ENCODE measurements at places on chromosomes 1 and 21.
A peak's percentile ranks its signal among the peaks of the same experiment; 100 is the strongest.

DNA sequence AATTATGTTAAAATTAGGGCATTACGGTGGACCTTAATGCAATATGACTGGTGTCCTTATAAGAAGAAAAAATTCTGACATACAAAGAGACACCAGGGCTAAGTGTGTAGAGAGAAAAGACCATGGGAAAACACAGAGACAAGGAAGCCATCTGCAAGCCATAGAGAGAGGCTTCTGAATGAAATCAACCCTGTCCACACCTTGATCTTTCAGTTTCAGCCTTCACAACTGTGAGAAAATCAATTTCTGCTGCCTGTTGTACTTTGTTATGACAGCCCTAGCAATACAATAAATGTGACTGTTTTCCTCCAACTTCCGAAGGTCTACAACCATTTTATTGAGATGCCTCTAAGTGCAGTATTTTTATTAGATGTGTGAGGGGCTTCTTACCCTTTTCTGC is 1407.2 kb downstream of the MRPL39 start:
- DNase-seq, result no peak

DNA sequence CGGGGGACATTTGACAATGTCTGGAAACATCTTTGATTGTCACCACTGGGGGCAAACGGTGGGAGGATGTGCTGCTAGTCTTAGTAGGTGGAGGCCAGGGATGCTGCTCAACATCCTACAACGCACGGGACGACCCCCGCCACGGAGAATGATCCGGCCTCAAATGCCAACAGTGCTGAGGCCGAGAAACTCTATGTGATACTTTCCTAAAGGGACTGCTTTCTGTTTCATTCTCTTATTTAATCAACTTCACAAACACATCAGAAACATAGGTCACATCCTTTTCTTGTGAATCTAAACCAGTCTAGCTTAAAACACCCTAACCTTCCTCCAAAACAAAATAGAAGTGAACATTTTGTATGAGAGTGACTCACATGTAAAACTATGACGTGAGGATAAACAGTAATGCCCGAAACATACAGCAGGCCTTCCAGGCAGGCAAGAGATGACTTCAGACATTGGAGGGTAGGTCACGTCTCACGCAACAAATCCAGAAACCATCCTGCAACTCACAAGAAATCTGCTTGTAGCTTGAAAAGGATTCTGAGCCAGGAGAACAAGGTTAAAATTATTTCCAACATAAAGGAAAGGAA is 37.2 kb upstream of the ETS2 start:
- peak; percentile 84 for DNase-seq

DNA sequence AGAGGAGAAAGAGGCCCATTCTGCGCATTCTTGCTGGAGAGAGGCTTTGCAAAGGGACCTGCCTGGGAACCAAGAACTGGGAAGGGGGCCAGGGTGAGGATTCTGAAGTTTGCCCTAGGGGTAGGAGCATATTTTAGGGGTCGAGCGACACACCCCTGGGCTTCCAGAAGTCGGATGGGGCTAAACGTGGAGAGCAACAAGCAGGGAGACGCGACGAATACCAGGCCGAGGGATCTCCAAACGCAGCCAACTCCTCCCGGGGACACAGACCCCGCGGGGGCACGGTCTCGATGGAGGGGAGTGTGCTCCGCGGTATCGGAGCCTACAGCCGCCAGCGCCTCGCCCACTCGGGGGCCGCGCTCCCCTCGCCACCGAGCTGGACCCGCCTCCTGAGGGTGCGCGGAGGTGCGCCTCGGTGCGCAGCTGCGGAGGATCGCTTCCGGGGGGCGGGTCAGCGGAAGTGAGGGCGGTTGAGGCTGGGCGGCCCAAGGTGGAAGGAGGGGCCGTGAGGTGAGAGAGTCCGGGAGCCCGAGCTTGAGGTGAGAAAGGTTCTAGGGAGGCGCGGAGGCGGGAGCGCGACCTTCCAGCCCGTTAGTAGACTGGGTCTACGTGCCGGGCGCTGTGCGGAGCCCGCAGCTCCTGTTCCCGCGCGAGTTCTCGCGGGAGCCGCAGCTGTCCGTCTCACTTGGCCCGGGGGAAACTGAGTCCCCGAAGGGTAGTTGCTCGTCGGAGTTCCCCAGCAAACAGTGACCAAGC is at the start of gene MTFR1L:
Gene MTFR1L (plus strand): TSS at position 464 of the 756 bp plus-strand sequence. CDS start 3,151 bp downstream, outside the sequence.
- DNase-seq, result peak; percentile 95

GRCh38 chr1:208917723-208918122 is 665.8 kb upstream of the CAMK1G start:
- no peak for DNase-seq

GRCh38 chr1:53257454-53258081 is 19.2 kb upstream of the MAGOH start:
- no peak for DNase-seq

DNA sequence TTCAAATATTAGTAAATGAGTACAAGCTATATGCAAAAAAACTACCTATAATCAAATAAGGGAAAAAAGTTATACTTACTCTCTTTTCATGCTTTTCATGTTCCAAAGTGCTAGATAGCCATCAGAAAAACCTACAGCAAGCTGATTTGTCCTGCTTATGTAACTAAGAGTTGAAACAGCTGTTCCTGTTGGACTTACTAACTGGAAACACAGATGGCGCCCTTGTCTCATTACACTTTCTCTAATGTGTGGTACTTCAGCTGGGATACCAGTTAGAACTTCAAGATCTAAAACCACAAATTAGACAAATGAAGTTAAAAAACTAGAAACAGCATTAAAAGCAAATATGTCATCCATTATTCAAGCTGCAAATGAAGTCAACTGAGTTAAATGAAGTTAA is 24.3 kb downstream of the AHCTF1 start:
- no peak for DNase-seq

DNA sequence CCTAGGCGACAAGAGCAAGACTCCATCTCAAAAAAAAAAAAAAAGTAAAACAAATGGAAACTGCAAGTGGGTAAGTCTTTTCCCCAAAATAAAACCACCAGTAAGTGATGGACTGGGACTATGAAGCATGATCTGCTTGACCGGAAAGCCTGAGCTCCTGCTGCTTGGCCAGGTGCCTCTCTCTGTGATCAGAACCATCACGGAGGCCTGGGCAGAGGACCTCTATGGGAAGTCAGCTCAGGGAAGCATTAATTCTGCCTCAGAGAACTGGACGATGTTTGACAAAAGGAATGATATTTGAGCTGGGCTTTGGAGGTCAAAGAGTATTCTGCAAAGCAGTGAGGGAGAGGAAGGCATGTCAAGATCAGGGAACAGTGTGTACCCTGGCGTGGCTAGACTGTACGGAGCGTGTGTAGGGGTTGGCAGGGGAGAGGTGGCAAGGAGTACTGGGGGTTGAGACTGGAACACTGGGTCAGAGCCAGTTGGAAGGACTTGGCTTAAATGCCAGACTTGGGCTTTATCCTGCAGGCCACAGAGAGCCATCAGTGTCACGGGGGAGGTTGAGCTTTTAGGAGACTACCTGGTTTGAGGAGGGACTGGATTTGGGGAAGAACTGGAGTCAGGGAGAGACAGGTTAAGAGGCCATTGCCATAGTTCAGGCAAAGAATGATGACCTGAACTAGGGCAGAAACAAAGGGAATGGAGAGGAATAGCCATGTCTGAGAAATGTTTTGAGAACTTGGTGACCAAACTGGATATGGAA is 16.4 kb downstream of the ATP1A2 start:
- no peak for DNase-seq

- DNase-seq, result no peak
Observed at GRCh38 chr21:40938611-40939010, 91.7 kb upstream of the DSCAM start.

DNA sequence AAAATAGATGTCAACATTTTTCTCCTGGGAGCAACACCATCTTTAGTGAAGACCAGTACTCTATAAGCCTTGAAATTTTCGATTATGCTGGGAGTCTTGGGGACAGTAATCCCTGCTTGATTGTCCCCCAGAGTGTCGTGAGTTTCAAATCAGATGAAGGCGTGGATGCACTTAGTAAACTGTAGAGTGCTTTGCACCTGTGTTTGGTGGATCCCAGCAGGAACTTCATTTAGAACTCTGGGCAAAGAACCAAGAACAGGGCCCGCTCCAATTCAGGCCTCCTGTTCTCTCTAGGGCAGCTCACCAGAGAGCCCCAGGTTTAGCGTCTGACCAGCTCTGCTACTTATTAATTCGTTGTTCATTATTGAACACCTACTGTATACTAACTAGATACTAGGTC is 1.5 kb downstream of the GPX7 start:
- DNase-seq, result no peak

DNA sequence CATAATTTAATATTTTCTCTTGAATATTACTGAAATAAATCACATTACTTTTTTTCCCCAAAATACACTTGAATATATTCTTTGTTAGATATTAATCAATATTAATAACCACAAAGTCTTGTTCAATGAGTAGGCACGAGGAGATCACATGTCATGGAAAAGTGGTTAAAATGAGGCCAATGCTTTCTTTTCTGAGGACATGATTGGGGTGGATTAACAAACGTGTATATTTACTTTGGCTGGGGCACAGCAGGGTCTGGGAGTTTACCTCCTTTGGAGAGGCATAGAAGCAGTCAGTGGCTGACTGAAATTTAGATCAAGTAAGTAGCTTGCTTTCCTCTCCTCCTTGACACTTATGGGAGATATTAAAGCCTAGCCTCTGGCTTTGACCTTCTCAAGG is 664.3 kb upstream of the B3GALT2 start:
- no peak for DNase-seq

DNA sequence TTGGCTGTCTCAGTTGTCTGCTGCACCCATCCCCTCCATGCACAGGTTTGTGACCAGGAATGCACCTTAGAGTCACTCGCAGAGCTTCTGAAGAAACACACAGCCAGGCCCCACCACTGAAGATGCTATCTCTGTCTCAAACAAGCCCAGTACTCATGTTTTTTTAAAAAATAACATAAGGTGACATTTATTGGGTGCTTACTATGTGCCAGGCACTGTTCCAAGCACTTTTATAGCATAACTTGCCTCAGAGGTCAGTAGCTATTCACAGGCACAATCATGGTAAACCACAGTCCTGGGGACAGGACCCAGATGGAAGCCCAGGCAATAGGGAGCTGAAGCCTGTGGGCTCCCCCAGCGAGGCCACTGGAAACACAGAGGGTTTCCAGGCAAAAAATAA is 8.8 kb upstream of the ATP13A2 start:
- DNase-seq, result no peak

DNA sequence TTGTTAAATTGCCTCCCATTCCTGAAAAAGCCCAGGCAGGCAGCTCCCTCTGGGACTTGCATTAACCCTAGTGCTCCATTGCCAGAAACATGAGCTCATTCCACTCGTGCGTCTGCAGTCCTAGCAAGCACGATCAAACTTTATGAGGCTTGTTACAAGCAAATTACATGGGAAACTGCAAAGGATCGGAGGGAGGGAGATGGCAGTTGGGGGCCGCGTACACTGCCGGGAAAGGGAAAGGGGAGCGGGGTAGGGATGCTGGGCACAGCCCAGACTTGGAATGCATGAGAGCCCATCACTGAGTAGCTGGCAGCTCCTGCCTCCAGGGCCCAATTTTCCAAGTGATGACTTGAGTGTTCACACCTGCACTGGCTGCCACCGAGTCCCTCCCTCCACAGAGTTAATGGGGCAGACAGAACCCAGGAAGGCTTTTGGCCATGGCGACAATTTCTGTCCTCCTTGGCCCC is 169.9 kb downstream of the BRINP2 start:
- no peak for DNase-seq

- DNase-seq, result no peak
Observed at GRCh38 chr1:209420276-209420675, 163.2 kb upstream of the CAMK1G start.

DNA sequence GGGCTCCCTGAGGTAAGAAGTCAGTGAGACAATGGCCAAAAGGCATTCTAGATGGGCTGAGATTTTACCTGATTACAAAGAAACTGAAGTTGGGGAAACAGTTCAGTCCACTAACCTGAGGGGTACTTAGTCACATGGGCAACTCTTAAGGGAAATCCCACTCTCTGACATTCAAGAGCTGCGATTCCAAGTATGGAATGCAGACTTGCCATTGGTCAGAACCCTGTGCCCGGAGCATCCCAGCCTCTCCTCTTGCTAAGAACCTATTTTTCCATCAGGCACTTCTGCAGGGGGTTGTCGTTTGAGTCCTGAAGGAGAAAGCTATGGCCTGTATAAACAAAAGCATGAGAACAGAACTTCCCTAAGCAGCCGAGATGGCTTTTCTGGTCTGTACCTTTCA is 434.9 kb upstream of the DAB1 start:
- no peak for DNase-seq

DNA sequence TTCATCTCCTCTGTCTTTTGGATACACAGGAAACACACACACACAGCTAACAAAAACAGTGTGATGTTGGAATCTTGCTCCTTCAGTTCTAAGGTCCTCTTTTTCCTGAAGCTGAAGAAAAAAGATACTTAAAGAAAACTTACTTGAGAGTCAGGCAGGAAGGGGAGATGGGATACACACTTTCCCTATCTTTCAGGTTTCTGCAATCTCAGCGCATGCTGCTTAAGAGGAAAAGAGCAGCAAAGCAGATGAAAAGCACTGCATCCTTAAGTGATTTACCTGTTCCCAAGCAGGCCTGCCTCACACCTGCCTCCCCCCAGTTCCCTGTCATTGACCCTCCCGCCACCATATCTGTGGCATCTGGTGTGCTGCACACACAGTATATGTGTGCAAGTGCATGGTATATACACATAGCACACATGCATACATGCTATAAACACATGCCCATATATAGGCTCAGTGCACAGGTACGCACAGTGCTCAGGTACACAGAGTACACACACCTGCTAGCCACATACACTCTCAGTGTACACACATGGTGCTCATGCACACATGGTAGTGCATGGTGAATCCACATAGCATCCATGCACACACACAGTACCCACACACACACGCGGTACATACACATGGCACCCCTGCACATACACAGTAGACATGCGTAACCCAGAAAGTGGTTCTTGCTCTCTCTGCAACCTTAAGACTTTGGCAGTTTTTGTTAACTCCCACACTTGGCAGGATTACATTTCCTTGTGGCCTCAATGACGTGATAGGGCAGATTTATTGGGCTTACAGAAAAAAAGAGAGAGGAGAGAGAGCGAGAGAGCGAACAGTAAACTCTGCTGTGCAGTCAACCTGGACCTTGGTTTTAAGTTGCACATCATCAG is 166.9 kb downstream of the TOMM20 start:
- peak; percentile 61 for DNase-seq

DNA sequence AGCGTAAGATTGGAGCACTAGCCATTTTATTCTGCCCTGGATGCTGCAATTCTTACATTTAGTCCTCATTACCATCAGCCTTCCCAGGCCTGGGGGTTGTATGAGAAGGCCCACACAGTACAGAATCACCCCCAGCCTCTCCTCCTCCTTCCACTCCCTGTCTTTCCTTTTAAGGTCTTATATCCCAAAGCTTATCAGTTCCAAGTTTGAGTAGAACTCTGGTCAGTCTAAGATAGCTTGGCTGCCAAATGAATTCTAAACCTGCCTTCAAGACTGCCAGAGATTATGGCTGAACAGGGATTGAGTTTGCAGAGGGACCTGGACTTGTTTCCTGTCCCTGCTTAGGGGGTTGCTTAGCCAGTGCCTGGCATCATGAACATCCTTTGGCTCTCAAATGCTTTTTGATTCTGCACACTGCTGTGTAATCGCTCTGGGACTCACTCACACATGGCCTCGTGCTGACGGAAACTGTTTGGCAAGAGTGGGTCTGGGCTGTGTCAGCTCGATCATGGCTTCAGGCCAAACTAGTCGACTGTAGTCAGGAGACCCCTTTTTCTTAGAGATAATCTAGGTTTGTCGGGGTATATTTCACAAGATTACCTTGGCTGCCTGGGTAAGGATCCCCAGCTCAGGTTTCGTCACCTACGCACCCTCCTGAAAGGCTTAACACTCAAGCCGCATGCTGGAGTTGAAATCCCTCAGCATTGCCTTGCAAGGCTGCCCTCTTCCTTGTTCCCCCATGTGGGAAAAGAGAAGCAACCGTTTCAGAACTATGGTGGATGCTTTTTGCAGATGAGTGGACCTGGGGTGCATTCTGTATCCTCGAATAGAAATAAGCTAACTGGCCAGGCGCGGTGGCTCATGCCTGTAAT is 252.6 kb downstream of the NFIA start:
- DNase-seq, result no peak
